ENCODE measurements at places on chromosomes 1 and 21.

- no peak for DNase-seq
These were observed 136.5 kb upstream of the DPYD start for GRCh38 chr1:98057236-98057910.

DNA sequence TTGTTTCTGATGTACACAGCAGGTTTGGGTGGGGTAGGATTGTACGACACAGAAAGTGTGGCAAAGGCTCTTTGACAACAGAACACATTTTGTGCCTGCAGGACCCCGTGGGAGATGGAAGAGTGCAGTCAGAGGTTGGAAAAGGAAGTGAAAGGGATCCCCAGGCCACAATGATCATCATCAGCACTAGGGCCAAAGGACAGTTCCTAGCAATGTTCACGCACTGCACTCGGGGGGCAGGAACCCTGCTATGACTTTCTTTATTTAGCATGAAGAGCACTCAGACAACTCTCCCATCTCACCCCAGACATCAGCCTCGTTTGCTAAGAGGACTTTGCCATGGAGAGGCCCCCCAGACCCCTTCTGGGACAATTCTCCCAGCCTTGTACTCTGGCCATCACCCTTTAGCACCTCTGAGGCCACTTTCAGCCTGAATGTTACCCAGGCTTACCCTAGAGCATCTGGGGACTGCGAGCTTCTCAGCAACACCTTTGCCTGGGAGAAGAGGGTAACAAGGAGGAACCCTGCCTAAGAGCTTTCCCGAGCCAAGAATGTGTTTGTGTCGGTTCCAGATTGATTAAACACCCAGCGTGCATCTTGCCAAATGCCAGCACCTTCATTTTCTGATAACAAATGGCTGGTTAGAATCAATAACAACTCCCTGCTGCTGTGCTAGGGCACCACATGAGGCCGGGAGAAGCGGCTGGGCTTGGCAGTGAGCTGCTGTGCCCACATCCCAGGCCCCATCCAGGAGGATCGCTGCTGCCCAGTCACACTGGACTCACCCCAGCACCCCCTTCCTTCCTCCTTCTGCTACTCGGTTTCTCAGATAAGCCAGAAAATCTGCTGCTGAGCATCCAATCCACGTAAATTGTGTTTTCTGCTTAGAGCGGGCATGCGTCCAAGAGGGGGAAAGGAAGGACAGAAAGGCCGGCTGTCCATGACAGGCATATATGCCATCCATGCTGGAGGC, 633.1 kb downstream of the AJAP1 start:
- DNase-seq: no peak

DNA sequence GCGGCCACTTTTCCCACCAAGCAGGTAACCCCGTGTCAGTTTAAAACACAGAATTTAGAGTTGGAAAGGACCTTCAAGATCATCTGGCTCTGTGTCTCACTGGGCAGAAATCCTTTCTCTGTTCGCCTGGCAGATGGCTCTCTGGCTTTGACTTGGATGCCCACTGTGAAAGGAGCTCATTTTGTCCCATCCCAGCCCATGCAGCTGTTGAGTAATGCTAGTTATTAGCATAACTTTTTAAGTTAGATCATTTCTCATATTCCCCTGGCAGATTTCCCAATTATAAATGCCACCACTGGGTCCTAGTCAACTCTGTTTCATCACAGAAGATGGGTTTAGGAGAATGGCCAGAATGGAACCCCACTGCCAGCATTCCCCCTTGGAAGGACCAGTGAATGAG, 55.9 kb downstream of the SLC35F3 start:
- DNase-seq: no peak

DNA sequence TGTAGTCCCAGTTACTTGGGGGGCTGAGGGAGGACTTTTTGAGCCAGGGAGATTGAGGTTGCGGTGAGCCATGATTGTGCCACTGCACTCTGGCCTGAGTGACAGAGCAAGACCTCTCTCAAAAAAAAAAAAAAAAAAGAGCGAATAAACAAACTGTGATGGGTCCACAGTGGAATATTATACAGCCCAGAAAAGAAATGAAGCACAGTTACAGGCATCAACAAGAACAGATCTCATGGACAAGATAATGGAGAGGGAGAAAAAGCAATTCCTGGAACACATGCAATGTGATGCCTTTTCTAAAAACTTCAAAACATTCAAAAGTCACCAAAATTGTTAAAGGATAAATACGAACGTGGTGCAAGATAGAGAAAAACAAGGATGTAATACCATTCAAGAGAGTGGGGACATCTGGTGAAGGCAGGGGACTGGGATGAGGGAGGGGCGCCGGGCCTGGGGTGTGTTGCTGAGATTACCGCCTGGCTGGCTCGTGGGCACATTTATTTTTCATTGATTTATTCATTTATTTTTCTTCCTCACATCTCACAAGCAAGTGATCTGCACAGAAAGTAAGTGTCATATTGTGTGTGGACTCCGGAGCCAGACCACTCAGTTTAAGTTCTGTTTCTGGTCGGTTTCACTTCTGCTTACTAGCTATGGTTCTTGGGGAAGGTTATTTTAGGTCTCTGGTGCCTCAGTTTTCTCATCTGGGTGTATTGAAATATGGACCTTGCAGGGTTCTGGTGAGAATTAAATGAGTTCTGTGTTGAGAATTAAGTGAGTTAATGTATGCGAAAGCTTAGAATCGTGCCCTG, 30.1 kb downstream of the ABCG1 start:
- peak; percentile 68 for DNase-seq

DNA sequence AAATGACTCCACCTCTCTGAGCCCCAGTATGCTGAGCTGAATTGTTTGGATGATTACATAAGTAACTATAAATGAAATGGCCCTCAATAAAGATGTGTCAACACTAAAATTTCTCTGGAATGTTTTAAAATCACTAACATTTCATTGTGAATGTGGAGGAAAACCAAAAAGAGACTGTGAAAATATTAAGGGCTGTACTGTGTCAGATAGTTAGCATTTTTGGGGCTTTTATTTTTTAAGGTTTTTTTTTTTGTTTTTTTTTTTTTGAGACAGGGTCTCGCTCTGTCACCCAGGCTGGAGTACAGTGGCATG, 6.3 kb downstream of the MYOC start:
- DNase-seq: no peak

GRCh38 chr1:203871114-203871880, 9.9 kb downstream of the SNRPE start:
- peak; percentile 55 for DNase-seq

DNA sequence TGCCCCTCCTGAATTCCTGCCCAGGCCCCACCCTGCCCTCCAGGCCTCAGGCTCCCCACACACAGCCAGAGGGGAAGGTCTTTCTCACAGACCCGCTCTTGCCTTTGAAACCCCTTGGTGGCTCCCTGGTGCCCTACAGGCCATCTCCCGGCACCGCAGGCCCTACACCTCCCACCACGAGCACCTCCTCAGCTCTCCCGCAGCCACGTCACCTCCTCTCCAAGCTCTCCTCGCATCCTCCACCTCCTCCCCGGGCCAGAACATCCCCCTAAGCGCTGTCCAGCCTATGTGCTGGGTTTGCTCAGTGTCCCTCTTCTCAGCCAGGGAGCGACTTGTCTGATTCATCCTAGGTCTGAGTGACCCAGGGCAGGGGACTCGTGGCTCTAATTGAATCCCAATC, 66.4 kb downstream of the DMRTB1 start:
- DNase-seq: no peak

DNA sequence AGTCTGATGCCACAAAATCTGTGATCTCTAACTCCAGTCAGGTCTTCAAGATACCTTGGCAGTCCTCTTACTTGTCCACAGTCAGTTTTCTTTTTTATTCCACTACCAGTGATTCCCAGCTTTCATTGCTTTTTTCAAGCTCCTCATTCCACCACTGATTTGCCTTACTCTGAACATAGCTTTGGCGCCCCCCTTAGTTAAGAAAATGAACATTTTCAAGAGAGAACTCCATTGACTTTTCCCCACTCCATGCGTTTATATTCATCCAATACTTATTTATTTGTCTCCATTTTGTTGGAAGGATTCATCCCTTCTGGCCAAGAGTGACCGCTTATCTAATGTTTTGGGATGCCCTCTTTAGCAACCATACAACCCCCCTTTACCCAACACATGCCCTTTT, 33.9 kb upstream of the IPO9 start:
- DNase-seq: no peak

DNA sequence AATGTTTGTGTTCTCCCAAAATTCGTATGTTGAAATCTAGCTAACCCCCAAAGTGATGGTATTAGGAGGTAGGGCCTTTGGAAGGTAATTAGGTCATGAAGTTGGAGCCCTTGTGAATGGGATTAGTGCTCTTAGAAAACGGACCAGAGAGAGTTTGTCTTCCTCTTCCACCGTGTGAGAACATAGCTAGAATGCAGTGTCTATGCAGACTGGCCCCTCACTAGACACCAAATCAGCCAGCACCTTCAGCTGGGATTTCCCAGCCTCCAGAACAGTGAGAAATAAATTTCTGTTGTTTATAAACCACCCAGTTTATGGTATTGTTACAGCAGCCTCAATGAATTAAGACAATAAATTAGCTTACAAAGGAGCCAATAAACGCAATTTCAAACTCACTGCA, 58.0 kb downstream of the KIAA0319L start:
- DNase-seq: no peak

DNA sequence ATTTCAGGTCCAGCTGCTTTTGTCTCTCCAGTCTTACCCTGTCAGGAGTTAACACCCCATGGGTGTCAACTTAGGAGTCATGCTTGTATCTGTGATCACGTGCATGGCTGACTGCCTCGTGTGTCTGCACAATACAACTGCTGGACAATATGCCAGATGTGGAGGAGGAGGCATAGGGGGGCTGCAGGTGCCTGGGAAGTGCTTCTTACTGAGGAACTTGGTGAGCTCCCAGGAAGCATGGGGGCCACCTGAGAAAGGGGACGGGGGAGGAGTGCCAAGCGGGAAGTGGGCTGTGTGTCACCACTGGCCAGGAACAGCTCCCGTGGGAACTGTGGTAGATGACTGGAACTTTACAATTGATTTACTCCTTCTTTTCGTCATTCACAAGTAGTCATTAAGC, 9.5 kb downstream of the RHEX start:
- DNase-seq: no peak

GRCh38 chr1:35947547-35947946, 16.6 kb downstream of the AGO3 start:
- DNase-seq: no peak

GRCh38 chr1:202305168-202305567, 36.6 kb downstream of the UBE2T start:
- DNase-seq: no peak

- no peak for DNase-seq
These were observed 44.5 kb downstream of the CBS start for GRCh38 chr21:43031121-43031619.

DNA sequence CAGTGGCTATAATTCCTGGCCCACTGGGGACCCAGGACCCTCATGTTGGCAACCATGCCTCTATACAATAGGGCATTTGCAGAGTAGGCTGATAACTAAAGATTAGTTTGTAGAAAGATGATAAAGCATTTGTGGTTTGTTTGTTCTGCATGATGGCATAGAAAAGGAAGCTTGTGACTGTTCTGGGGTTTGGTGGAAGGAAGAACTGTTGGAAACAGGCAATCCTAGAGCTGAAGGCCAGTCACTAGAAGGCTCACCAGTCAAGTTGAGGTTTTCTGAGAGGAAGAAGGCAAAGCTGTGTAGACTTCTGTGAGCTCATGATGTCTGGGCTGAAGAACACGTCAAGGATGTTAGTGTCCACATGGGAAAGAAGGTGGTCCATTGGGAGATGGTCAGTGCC, 140.3 kb upstream of the VANGL1 start:
- no peak for DNase-seq

GRCh38 chr1:222084996-222085395, 343.1 kb upstream of the DUSP10 start:
- no peak for DNase-seq

DNA sequence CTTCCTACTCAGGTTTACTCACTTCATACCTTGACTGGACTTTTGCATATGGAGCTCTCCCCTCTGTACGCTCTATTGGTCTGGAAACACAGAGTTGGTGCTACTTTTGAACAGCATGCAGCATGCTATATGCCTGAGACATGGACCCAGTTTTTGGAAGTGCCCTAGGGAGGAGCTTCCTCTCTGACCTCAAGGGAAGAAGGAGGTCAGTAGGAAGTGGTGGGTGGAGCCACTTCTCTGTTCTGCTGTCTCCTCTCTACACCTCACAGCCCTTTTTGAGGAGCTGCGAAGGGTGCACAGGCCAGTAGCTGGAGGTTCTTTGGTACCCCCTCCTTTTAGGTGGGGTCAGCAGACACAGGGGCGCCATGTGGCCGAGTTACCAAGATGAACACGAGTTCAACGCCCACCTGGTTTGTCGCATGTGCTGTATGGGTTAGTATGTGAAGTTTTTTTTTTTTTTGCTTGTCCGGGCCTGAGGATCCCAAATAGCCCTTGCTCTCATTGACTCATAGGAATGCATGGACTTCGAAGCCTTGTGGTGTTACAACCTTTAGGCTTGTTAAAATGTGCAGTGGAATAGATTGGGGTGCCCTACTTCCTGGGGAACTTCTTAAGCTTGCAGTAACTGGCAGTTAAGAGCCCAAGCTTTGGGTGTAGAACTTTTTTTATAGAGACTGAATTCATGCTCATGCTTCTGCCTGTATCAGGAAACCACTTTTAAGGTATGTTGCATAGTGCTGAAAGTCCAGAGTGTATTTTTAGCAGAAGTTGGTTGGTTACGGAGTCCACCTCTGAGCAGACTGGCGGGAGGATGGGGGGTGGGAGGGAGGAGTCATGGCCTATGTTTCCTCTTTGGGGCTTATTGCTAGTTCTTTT, 10.7 kb downstream of the MACF1 start:
- DNase-seq: peak; percentile 65

DNA sequence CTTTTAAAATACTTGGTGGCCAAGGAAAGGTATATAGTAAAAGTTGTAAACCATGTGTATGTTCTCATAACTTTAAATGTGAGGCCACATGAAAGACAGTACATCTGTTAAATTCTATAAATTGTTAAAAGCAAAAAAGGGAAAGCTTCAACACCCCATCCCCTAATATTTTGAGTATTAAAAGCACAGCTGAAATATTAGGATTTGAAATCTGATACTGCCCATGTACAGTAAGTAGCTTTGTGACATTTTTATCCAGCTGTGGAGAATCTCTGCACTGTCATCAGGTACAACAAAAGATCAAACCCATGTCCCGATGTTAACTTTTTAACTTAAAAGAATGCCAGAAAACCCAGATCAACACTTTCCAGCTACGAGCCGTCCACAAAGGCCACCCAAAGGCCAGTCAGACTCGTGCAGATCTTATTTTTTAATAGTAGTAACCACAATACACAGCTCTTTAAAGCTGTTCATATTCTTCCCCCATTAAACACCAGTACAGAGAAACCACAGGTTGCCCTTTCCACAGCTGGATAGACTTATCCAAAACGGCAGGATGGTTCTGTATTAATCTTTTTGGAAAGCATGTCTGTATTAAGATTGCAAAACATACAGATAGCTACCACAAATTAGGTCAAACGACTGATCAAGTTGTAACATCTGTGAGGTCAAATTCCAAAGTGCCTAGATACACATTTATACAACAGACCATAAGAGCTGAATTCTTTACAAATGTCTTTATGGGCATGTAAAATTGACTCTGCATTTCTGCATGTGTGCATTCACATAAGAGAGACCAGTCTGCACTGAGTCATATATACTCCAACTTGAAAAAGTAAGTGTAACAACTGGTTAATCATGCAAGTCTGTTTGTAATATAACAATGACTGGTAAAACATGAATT, 5.2 kb downstream of the IRF2BP2 start:
- no peak for DNase-seq
